T-helper 2 cell (primary cell): ENCODE measurements at places on chromosomes 7 and 10.

DNA sequence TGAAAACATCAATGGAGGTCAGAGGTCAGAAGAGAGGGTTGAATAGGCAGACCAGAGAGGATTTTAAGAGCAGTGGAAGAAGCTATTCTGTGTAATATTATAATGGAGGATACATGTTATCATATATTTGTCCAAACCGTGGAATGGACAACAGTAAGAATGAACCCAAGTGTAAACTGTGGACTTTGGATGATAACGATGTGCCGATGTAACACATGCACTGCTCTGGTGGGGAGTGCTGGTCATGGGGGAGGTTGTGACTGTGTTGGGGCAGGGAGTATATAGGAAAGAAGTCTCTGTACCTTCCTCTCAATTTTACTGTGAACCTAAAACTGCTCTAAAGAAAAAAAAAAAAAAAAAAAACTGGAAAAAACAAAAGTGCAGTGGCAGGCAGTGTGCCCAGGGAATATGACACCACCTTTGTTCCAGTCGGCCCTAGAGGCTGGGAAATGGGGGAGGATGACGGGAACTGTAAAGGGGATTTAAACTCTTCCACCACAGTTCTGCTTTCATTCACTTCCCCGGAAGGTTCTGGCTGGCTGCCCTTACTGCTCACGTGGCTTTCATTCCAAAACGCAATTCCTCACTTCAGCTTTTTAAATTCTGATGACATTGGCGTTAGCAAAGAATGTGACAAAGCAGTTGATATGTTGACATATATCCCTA, 113.7 kb upstream of the ANKRD1 start:
- no peak for DNase-seq

GRCh38 chr10:54914049-54914448, 113.0 kb upstream of the PCDH15 start:
- DNase-seq = no peak

DNA sequence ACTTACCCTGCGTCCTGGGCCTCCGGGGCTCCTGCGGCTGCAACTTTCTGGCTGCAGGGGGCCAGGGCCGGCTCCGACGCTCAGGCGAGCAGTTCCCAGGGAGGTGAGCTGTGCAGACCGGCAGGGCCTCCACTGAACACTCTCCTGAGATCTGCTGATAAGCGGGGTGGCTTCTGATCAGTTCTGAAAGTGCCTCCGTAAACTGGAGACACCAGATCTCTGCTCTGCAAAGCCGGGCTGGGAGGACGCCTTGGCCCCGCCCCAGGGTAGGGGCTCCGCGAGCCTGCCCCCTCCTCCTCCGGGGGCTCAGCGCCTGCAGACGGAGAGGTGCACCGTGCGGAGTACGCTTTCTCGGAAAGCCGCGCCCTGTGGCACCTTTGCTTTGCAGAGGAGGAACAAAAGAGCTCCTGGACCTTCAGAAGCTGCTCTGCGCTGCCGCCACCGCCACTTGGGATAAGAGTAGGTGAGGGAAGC, 141.3 kb upstream of the VKORC1L1 start:
- peak; percentile 79 for DNase-seq

- no peak for DNase-seq
Observed at GRCh38 chr7:41437257-41438196, 265.4 kb downstream of the INHBA start.

DNA sequence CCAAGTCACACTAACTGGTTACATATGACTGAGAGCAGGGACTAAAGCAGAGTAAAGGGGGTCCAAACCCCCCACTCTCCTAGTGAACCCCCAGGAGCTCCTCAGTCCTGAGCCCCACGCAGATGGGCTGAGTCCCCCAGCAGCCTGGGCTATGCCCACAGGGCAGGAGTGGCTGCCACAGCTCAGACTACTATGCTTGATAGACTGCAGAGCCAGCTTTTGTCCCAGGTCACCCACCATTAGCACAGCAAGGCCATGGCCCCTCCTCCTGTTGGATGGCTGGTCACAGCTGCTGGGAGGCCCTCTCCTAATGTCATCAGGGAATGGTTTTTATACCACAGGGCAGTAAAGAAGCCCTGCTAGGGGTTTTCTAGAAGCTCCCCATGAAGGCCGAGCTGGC, 46.3 kb upstream of the FGFR2 start:
- no peak for DNase-seq

GRCh38 chr7:128810473-128810872, 18.7 kb downstream of the CCDC136 start:
- no peak for DNase-seq

- no peak for DNase-seq
Observed at GRCh38 chr7:130349911-130350782, 5.5 kb downstream of the CPA5 start.

GRCh38 chr10:68601501-68602265, 41.5 kb downstream of the TET1 start:
- peak; percentile 59 for DNase-seq

DNA sequence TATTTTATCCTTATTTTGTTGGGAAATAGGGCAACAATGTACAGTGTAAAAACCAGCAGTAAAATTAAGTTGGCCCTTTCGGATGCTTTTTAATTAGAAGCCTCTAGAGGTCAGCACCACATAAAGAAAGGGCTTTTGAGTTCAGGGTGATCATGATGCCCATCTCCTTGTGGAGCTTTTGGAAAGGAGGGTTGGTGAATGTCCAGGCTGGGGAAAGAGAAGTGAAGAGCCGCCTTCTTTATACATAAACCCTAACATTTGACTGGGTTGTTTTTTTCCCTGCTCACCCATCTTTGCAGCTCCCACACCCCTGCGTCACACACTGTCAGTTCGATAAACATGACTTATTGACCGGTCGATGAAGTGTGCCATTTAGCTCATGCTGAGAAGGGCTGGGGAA, 29.8 kb downstream of the MTURN start:
- no peak for DNase-seq

- no peak for DNase-seq
Observed at GRCh38 chr7:126533715-126534114, 719.0 kb downstream of the GRM8 start.

GRCh38 chr7:100799037-100799896, 28.1 kb downstream of the EPHB4 start:
- DNase-seq = no peak

- DNase-seq = no peak
Observed at GRCh38 chr7:1608318-1608717, 38.5 kb upstream of the PSMG3 start.

- DNase-seq = no peak
Observed at GRCh38 chr7:151436446-151437158, 3.3 kb downstream of the CRYGN start.

DNA sequence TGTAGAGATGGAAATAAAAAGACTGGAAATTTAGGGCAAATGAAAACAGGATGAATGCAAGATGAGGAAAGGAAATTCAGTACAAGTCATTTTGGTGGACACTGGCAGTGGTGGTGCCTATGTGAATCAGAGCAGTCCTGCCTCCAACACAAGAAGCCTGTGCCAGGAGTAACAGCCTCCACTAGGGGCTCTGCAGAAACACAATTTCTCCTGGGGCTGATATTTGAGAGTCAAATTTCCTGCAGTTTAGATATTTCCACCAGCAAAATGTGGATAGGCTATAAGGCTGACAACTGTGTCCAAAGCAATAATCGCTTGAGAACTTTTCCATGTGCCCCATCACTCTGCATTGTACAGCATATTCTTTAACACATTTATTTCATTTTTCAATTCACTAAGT, 4.7 kb upstream of the PLXDC2 start:
- DNase-seq = no peak

GRCh38 chr7:112897839-112898431, 107.7 kb upstream of the TMEM168 start:
- no peak for DNase-seq

DNA sequence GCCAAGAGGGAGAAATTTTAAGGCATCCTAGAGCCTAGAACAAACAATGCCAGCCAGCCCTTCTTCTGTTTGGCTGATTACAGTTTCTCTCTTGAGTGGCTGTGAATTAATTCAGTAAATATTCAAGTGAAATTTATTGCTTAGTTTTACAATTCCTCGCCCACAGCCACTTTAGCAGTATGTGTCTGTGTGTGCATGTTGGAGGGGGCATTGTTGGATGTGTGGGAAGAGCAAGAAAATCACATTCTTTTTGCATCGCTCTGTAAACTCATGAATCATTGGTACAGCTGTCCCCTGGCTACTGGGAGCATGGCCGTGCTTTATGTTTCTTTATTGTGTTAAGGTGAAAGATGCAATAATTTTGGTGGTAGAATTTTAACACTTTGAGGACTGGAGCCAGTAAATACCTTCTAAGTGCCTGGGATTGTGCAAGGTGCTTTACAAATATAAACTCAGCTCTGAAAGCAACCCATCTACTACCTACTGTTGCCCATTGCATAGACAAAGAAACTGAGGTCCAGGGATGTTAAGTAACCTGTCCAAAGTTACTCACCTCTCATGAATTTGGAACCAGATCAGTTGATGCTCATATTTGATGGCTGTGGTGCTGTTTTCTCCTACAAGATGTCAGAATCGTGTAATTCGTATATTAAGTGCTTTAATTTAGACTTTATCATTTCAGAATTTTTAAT, 89.9 kb upstream of the BTBD16 start:
- DNase-seq = no peak

- DNase-seq = no peak
Observed at GRCh38 chr7:112262036-112262435, 55.5 kb downstream of the ZNF277 start.

- DNase-seq = no peak
Observed at GRCh38 chr7:107201795-107202450, 33.1 kb downstream of the HBP1 start.

- DNase-seq = no peak
Observed at GRCh38 chr10:15439341-15439842, 68.3 kb upstream of the FAM171A1 start.

GRCh38 chr7:8442814-8443304, 9.4 kb downstream of the NXPH1 start:
- DNase-seq = no peak
